ENCODE measurements at places on chromosomes 7 and 10. TPM values are rescaled to one million over a fixed set of nuclear protein-coding genes. Genes with fewer than 3 reads are reported as not detected.

The VIPR2 gene
- total RNA-seq: 6.3 TPM

The H2BK1 gene
- not detected for total RNA-seq

The ITPRID1 gene
- total RNA-seq: not detected

The CALHM3 gene
- total RNA-seq: not detected

The KAZALD1 gene
- total RNA-seq: 7.2 TPM

The GNAT3 gene
- not detected for total RNA-seq

The CYP2C19 gene
- 0.21 TPM for total RNA-seq

DNA sequence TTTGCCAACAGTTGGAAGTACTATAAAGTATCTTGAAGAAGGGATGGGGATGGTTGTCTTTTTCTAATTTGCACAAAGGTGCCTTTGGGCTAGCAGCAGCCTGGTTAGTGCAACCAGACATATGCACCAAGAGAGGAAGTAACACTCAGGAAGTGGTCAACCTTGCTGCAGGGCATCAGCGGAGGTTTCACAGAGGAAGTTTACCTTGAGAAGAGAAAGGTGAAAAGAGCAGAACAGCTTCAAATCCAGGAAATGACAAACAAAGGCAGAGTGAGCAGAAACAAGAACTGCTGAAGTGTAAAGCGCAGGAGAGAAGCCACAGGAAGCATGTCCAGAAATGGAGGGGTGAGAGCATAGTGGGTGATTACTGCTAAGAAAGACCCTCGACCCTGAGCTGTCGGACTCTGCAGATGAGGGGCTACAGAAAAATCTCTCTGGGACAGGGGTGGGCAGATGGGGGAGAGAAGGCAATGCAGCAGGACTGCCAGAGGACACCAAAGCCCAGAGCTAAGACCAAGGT, 66.9 kb downstream of the STK17A start:
- no peak for DNase-seq

- DNase-seq: no peak
Measured at GRCh38 chr7:94100723-94101345, 96.7 kb upstream of the BET1 start.

- no peak for DNase-seq
Measured at GRCh38 chr10:89846281-89846630, 144.9 kb downstream of the KIF20B start.

DNA sequence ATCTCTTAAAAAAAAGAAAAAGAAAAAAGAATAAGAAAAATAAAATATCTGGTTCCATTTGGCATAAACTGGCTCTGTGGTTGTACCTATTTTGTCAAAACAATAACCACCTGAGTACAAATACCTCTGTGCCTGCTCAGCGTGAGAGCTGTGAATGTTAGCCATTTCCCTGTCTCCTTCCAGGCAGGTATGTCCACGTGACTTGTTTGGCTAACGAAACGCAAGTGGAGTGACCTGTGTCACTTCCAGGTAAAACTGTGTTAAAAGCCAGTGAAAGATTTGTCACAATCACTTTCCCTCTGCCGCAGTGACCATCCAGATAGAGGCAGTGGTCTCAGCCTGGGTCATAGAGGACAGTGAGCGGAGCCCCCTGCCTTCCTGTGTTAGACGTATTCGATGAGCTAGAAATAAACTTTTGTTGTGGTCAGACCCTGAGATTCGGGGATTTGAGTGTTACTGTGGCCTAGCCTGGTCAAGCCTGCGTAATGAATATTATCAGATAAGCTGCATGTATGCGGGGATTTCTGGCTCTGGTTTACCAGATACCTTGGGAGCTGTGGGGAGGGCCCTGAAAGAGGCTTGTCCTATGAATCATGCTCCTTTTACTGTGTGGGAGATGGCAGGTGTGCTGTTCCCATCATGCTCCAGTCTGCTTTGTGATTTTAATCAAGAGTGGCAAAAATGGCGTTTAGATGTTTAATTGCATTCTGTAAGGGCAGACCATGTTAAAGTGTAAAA, 3.8 kb downstream of the PTER start:
- DNase-seq: no peak

- no peak for DNase-seq
Measured at GRCh38 chr10:119812684-119813083, 60.0 kb downstream of the MCMBP start.

GRCh38 chr7:37110660-37111424, 337.8 kb downstream of the ELMO1 start:
- no peak for DNase-seq

- no peak for DNase-seq
Measured at GRCh38 chr7:69761290-69761922, 163.1 kb downstream of the AUTS2 start.

DNA sequence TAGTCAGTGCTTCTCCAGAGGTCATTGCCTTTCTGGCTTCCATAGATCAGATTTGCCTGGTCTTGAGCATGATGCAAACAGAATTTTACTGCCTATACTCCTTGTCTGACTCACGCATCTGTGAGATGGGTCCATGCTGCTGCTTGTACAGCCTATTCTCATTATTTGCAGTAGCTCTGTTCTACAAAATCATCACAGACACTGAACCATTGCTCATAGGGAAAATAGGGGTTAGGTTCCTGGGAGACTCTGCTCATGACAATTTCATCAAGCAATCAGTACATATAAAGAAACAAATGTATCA, 7.4 kb upstream of the CREB3L2 start:
- no peak for DNase-seq

DNA sequence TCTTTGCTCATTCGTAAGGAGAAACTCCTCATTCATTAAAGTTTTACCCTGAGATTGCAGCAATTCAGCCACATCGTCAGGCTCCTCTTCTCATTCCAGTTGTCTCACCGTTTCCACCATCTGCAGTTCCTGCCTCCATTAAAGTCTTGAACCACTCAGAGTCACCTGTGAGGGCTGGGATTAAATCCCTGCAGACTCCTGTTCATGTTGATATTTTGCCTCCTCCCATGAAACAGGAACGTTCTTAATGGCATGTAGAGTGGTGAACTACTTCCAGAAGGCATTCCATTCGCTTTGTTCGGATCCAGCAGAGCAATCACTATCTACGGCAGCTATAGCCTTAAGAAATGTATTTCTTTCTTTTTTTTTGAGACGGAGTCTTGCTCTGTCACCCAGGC, 96.5 kb upstream of the FAM20C start:
- DNase-seq: no peak

GRCh38 chr7:156179872-156180390, 367.7 kb upstream of the SHH start:
- DNase-seq: no peak

DNA sequence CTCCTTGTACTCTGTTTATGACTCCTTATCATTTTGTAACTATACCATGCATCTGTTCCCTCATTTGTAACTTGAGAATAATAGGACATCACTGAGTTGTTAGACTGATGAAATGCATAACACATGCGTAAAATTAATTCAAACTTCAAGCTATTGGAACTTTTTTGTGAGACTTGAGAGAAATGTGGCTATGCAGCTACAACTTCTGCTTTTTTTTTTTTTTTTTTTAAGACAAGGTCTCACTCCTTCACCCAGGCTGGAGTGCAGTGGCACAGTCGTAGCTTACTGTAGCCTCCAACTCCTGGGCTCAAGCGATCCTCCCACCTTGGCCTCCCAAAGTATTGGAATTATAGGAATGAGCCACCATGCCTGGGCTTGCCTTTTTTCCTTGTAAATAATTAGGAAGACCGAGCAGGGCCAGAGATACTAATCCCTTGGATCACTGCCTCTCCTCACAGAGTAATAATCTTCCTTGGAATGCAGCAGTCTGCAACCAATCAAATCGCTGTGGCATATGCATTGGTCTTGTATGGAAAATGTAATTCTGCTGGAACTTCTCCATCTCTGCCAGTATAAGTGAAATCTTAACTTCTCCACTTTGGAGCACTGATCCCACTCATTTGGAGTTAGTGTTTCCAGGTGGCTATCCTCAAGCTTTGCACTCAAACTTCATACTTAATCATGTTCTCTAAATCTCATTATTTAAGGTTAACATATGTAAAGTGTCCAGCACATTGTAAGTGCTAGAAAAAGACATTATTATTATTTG, 2.0 kb upstream of the PANK1 start:
- DNase-seq: no peak
